LHCN-M2 (cell line): ENCODE measurements at places on chromosomes 16 and 17. TPM values are rescaled to one million over a fixed set of nuclear protein-coding genes. Genes with fewer than 3 reads are reported as not detected.

DNA sequence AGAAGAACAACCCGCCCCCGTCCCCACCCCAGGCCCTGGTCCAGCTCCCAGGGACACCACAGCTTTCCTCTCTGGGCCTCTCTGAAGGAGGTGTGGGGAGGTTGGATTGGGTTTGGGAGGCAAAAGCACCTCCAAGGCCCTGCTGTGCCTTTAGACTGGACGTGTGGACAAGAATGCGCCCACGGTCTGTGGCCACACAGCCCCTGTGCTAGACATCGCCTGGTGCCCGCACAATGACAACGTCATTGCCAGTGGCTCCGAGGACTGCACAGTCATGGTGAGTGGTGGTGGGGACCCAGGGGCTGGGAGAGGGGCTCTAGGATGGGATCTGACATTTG, 3.0 kb downstream of the CORO1A start:
- DNase-seq, result no peak

- no peak for DNase-seq
Measured at GRCh38 chr16:8982816-8983215, 19.1 kb upstream of the USP7 start.

DNA sequence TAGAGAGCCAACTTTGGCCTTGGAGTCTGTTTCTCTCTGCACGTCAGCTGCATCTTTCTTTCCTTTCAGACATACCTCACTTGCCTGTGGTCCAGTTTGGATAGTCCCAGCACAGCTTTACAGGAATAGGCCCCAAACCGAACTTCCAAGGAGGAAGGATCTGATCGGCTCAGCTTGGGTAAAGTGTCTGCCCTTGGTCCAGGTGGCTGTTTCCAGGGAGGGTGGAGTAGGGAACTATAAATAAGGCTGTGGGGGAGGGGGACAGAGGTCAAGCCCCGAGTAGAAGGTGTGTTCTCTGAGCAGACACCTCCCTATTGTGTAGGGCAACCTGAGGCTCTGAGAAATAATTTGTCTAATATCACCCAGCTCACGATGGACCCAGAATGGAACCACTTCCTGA, 29.2 kb upstream of the NKD1 start:
- DNase-seq, result no peak

Gene TBC1D3E
- not detected in 2 replicates for total RNA-seq

Gene TERB1
- total RNA-seq, result not detected in 2 replicates

DNA sequence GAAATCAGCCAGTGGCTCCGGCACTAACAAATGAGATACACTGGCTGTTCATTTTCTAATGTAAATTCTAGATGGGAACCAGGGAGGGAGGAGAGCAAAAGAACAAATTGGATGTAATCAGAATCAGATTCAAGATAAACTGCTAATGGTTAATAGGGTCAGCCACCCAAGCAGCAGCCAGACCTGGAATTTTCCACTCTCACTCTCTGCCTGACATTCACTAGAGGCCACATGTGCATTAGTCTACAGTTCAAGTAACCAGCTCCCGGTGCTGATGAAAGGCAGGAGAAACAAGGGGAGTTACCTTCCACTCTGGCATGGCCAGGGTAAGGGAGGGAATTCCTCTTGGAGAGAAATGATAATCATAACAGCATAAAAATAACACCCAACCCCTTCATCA, 597.7 kb downstream of the TOX3 start:
- DNase-seq, result no peak

- DNase-seq, result no peak
Measured at GRCh38 chr17:20234276-20234675, 225.1 kb downstream of the SPECC1 start.

GRCh38 chr17:82389379-82389778, 17.8 kb downstream of the UTS2R start:
- no peak for DNase-seq

DNA sequence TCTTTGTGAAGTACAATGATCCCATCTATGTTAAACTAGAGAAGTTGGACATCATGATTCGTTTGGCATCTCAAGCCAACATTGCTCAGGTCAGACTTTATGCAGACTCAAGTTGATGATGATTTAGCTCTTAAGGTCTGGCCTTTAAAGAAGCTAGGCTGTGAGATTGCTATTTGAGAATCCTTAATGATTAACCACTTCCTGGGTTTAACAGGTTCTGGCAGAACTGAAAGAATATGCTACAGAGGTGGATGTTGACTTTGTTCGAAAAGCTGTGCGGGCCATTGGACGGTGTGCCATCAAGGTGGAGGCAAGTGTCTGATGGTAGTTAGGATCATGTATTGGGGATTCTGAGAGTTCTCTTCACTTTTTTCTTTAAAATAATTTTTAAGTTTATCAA, 40.3 kb downstream of the AP2B1 start:
- no peak for DNase-seq

- DNase-seq, result no peak
Measured at GRCh38 chr16:3997231-3997841, 116.8 kb upstream of the CREBBP start.

DNA sequence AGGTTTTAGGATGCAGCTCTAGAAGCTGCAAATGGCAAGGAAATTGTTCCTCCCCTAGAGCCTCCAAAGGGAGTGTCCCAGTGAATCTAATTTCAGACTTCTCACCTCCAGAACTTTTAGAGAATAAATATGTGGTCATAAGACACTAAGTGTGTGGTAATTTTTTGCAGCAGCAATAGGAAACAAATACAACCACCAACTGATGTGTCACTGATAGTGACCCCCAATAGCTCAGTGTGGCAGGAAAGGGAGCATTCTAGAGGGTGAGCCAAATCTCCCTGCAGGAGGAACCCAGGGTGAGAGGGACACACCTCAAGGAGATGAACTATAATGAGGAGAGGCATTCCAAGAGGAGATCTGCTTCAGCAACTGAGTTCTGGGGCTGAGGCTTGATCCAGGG, 4.1 kb downstream of the CCL4L2 start:
- no peak for DNase-seq

DNA sequence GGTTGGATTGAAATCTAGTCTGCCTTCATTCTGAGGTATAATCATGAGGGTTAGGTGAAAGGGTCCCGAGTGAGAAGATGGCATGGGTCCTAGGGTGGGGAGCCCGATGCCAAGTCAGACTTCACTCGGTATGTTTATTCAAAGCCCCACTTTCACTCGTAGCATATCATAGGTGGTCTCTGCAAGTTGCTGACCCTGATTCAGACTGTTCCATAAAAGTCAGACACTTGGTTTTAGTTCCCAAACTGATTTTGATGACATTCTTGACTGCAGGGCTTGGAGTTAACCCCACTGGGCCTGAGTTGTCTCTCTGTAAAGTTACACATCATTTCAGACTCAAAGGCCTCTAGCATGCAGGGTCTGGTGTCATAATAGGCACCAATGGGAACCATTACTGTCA, 17.8 kb downstream of the HAPSTR1 start:
- no peak for DNase-seq

Gene SLC16A11
- 0.11 TPM in 1 of 2 replicates, not detected in the other for total RNA-seq

- DNase-seq, result no peak
Measured at GRCh38 chr17:42275527-42276358, 448 bp downstream of the STAT5B start.

DNA sequence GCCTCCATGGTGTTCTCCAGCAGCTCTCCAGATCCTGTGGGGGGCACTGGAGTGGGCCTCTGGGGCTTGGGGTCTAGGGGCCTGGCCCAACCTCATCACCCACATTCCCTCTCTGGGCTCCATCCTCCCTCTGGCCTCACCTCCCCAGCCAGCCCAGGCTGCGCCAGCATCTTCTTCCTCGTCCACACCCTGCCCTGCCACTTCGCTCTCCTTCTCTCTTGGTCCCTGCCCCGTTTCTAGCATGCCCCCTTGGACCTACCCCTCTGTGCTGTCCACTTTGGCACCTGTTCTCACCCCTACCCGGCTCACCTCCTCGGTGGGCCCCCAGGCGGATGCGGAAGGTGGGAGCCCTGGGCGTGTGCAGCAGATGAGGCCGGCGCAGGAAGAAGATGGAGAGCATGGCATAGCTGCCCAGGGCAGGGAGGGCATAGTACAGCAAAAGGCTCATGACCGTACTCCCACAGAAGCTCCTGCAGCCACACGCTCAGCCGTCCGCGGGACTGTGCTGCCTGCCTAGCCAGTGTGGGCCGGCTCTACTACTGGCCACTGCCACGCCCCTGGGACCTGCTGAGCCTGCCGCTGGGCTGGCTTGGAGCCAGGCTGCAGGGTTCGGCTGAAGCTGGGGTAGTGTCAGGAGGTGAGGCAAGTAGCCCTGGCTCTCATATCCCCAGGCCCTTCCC, at the start of gene GDPD3:
GDPD3 (minus strand) TSS at position 507 of the 680 bp plus-strand sequence; CDS start at position 448, 59 bp downstream.
- peak; percentile 35 for DNase-seq

DNA sequence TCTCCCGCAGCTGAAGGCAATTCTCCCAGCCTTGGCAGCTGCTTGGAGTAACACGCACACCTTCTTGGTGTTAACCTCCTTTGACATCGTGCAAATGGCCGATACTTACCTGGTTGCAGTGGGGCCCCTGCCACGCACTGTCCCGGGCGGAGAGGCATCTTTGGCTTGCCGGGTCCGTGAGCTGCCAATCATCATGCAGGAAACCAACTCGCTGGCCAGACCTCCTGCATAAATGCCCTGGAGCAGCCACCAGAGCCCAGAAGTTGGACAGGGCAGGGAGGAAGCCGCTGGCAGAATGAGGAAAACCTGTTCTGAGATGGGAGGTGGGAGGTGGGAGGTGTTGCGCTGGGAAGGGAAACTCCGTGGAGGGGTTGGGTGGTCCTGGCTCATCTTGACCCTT, 41.7 kb upstream of the CREBBP start:
- DNase-seq, result no peak

GRCh38 chr17:60079401-60080243, 901 bp upstream of the HEATR6 start:
- DNase-seq, result peak; percentile 51
